GM23248 (cell line): ENCODE measurements at places on chromosomes 16 and 17.
A peak's percentile ranks its signal among the peaks of the same experiment; 100 is the strongest.

DNA sequence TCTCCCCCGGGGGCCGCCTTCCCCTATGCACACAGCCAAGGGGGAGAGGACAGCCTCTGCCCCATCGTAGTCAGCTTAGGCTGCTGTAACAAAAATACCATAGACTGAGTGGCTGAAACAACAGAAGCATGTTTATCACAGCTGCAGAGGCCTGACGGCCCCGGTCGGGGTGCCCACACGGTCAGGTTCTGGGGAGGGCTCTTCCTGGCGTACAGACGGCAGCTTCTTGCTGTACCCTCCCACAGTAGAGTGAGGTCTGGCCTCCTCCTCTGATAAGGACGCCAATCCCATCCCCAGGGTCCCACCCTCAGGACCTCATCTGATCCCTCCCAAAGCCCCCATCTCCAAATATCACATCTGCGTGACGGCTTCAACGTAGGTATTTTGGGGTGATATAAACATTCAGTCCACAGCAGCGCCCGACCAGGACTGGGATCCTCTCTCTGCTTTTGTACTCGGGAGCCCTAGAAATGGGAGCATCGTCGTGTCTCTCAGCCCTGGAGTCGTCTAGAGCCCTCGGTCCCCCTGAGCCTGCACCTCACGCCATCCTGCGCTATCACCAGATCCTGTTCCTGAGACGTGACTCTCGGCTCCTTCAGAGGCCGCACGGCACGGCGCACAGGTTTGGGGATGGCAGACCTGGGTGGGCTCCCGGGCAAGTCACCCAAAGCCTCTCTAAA lies 67.8 kb downstream of the RPH3AL start:
- DNase-seq, result no peak

GRCh38 chr16:89174055-89174827 lies 2.7 kb downstream of the CDH15 start:
- DNase-seq, result no peak

DNA sequence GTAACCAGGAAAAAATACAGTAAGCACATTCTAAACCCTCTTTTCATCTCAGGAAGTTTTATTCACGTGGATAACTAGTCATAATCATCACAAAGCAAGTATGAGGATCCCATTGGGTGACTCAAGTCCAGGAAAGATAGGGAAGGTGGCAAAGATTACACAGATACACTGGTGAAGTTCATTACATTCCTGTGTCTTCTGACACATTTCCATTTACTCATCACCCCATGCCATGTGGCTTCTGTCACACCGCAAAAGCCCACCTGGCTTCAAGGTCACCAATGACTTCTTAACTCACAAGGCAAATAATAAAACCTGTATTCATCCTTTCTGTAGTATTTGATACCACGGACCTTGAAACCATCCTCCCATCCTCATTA lies 17.0 kb downstream of the HS3ST3A1 start:
- peak; percentile 74 for DNase-seq

DNA sequence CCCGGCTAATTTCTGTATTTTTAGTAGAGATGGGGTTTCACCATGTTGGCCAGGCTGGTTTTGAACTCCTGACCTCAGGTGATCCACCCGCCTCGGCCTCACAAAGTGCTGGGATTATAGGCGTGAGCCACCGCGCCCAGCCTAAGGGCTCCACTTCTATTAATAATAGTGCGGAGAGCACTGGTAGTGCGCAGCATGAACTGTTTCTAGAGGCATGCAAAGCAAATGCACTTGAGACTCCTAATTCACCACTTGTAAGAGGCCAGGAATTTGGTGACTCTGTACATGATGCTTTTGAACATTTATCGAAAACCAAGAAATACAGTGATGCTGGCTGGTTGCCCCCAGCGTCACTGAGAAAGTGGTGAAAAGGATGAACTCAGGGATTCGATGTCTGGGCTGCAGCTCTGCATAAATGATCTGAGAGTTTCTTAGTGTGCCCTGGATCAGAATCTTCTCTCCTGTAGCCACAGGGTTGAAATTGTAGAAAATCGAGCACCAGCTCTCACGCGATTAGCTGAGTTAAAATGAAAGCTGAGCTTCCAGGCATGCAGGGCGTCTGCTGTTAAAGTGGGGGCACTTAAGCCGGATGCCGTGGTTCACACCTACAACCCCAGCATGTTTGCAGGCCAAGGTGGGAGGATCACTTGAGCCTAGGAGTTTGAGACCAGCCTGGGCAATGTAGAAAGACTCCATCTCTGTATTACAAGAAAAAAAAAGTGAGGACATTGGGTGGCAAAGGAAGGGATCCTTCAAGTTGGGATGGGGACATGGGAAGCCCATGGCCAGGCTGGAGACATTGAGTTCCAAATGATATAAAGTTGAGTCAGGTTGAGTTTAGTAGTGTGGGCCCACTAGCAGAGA lies 4.8 kb downstream of the RNF213 start:
- no peak for DNase-seq

DNA sequence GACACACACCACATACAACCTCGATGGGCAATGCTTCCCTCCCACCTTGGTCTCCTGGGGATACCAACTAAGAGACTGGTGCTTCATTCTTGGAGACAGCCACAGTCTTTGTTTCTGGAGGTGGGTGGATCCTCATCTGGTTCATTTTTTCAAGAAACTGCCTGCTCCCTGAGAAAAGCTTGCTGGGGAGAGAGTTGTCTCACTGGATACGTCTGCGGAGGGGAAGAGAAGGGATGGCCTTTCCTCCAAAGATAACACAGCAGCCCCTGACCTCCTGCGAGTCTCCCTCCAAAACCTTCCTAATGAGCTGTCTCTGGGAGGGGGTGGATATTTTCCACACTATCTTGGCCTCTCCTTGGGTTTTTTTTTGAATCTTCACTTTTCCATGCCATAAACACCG lies 221.2 kb downstream of the SOX9 start:
- no peak for DNase-seq

DNA sequence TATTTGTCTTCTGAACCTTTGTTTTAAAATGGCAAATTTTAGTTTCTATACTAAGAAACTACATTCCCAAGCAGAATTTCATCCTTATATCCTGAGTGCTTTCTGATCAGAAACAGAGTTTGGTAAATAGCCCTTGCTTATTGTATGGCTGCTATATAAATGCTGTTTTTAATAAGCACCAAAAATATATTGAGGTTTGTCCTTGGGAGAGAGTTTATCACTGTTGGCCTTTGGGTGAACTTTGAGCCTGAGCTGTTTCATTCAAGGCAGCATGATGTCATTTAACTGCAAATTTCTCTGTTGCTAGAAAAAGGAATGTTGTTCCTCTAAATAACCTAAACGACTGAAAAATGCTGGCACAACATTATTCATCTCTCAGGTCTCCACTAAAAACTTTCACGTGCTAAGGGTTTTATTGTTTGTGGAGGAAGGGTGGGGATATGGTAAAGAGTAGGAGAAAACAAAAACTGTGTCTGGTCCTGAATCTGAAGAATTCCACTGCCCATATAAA lies 334.3 kb upstream of the TBX2 start:
- DNase-seq, result peak; percentile 53

GRCh38 chr17:33280162-33280943 lies 12.7 kb downstream of the ASIC2 start:
- DNase-seq, result no peak

DNA sequence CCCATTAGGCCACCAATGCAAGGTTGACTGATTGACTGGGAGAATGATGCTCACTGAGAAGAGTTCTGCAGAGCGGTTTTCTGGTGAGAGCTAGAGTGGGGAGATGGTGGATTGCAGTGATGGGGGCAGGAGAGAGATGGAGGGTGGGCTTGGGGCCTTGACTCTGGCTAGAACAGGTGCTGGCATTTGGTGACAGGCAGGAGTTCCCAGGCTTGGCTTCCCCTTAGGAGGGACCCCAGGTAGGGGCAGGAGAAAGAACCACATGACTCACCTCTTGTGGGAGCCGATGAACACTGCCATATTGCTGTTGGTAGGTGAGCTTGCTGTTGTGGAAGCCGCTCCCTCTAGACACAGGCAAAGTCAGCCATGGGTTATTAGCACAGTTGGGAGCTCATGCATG lies 8.0 kb downstream of the CD300LB start:
- no peak for DNase-seq

GRCh38 chr17:8248751-8249607 lies at the start of gene PFAS:
PFAS (plus strand) TSS chr17:8249289; CDS start chr17:8253938, 4,649 bp downstream.
- DNase-seq, result peak; percentile 95

GRCh38 chr16:9095171-9095570 lies 3.7 kb downstream of the HAPSTR1 start:
- DNase-seq, result no peak

- peak; percentile 30 for DNase-seq
These were observed 2.1 kb downstream of the CMTM1 start for GRCh38 chr16:66568355-66568754.

DNA sequence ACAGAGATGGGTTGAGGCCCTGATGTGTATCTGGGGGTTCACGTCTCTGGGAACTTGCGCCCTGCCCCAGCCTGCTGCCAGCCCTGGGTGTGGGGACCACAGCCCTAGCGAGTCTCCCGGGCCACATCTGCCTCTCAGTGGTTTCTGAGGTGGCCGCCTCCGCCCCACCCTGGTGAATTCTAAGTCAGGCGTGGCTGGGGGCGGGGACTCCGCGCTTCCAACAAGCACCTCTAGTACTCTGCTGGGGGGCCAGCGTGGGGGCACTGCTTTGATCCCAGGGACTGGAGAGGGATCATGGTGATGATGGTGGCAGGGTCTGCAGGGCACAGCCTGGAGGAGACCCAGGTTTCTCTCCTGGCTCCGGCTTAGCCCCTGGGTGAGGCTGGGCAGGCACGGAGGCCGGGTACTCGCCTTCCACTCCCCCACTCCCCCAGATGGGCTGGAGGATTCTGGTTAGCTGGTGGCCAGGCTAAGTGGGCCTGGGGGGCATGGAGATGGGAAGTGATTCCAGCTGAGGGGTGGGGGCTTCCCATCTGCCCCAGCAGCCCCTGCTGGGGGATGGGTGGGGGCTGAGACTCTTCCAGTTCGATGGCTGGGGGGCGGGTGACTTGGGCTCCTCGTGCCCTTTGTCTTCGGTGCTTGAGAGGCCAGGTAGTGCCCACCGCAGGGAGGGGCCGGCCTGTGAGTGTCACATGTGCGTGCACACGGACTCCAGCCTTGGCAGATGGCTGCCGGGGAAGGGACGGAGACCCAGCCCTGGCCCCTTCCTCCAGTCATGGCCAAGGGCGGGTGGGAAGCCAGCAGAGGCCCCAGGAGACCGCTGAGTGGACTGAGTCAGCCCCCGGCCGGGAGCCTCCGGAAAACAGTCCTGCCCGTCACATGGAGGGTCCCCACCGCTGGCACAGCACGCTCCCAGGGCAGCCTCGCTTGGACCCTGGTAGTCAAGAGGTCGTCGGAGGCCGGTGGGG lies 3.9 kb downstream of the GLIS2 start:
- DNase-seq, result peak; percentile 56
